ENCODE measurements at places on chromosomes 12 and 14.

DNA sequence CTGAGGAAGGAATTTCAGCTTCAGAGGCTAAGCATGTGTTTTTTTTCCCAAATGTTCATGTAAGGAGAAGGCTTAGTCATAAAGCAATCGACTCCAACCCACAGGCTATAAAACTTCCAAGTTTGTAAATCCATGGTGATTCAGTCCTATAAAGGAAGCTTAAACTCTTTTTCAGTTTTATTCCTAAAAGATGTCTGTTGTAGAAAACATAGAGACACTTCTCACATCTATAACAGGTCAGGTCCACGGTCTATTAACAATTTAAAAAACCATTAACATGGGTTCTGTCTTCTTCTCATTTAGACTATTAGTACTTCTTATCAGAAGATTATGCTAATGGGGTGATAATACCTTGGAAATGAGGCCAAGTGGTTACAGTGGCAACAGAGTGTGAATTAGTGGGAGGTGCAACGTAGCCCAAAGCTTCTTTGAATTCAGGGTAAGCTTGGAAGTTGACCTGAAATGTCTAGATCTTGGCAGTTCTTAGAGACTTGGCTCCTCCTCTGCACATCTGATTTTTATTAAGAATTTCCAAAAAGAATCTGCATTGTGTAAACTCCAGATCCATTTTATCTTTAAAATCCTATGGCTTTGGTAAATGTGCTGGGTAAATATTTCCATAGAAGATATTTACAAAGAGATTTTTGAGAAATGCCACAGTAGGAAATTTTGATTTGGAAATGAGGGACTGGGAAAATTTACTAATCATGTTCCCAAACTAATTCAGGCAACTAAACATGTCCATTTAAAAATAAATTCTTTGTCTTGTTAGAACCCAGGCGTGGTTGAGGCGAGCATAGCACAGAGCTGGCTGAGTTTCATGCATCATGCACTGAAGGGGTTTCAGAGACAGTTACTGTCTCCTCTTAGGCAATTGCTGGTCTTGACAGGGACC lies 86.4 kb downstream of the EML1 start:
- no peak for DNase-seq

GRCh38 chr14:37610945-37611523 lies 15.6 kb downstream of the TTC6 start:
- DNase-seq: no peak

GRCh38 chr12:46390881-46391280 lies 18.3 kb upstream of the SLC38A2 start:
- no peak for DNase-seq

DNA sequence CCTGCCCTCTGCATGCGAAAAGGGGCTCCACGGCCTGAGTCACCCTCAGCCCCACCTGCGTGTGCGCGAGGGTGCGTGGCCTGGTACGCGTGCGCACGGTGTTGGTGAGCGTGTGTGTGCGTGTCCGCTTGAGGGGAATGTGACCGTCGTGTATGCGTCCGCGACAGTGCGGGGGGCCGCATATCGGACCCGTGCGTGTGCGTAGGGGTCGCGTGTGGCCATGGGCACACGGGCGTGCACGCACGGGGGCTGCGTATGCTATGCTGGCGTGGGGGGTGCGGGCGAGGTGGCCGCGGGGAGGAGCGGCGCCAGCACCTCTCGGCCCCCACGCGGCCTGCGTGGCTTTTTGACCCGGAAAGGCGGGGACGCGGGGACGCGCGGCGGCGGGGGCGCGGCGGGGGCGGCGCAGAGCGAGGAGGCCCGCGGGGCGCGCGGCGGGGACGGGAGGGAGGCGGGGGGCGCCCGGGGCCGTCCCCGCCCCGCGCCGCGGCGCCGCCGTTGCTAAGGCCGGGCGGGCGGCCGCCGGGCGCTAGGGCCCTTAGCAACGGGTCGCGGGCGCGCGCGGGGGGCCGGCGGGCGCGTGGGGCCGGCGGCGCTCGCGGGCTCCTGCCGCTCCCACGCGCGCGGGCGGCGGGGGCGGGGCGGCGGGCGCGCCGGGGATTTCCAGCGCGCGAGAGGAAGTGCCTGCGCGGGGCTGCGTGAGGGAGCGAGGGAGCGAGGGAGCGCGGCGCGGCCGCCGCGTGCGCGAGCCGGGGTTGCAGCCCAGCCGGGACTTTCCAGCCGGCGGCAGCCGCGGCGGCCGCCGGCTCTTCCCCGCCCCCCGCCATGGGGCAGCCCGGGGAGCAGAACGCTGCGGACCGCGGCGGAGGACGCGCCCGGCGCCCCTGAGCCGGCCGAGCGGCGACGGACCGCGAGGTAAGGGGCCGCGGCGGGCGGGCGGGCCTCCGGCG lies at the start of gene TRAF3:
TRAF3 (plus strand) TSS at position 689 of the 950 bp plus-strand sequence. CDS start 92,753 bp downstream, outside the sequence.
- no peak for DNase-seq

DNA sequence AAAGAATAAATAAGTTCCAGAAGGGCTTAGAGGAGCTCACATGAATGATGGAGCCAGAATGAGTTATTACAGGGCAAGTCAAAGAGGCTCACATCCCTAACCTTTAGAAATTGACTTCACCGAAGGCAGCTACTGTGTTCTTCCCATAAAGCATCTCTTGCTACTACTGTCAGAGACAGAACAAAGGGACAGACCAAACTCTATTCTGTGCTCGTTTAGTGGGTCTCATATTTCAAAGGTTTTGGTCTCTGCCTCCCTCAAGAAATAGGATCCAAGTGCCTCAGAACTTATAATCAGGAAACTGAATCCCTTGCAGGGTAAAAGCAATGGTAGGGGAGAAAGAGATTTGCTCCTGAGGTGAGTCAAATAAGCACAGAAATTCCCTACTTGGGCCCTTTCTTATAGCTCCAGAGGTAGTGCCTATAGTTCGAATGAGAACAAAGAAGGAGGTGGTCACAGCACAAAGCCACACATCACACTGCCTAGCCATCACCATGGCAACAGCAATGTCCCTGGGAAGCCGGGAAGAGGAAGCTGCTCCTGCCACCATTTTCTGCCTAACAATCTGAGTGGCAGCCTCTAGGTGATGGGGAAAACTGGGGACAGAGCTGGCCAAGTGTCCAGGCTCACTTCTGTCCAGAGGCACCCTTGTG lies 294.9 kb downstream of the FOXN3 start:
- DNase-seq: no peak

DNA sequence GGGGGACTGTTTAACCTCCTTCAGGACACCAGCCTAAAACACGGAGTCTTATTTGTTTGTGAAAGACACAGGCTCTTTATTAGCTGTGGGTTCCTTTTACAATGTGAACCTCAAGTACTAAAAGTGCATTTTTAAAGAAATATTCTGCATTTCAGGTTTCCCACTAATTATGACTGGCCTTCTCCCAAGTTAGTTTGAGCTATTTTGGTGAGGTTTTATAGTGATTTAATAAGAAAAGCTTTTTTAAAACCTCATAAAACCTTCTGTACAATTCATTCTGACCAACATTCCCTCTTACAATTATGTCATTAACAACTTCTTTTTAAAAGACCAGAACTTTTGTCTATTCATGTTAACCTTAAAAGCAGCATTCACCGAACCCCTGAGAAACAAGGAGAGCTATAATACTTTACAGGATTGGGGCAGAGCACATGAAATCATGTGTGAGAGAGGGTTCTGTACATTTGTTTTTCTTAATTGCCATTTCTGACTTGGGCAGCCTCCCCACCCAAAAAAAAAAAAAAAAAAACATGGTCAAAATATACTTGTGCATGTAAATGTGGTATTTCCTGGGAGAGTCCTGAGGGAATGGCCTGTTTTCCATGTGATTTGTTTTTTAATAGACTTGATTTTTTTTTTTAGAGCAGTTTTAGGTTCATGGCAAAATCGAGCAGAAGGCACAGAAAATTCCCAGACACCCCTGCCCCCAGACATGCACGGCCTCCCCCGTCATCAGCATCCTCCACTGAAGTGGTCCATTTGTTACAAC lies 169.5 kb downstream of the CHST11 start:
- no peak for DNase-seq

Data from cortex of kidney (tissue), 1 donor.